ENCODE measurements at places on chromosomes 2 and 18. TPM values are rescaled to one million over a fixed set of nuclear protein-coding genes. Genes with fewer than 3 reads are reported as not detected.

- no peak for DNase-seq
These were observed 428.6 kb downstream of the ERBB4 start for GRCh38 chr2:212109792-212110680.

GRCh38 chr2:100953406-100954043, 48.6 kb upstream of the RPL31 start:
- DNase-seq: no peak

- no peak for DNase-seq
These were observed 93.9 kb downstream of the SPTBN1 start for GRCh38 chr2:54549917-54550518.

DNA sequence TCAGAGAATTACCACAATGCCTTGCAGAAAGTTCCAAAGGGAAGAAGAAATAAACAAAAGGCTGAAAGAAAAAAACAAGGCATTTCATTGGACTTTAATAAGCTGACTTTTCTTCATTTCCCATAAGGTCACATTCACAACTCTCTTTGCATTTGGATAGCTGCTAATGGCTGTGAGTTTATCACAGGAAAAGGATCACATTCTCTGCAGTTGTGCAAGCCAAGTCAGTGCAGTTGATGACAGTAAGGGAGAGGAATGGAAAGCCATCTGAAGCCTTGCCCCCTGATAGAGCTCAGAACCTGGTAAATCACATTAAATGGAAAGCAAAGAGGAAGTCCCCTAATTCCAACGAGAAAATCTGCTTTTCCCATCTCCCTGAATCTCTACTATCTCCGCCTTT, 950.6 kb downstream of the CNTNAP5 start:
- DNase-seq: no peak

DNA sequence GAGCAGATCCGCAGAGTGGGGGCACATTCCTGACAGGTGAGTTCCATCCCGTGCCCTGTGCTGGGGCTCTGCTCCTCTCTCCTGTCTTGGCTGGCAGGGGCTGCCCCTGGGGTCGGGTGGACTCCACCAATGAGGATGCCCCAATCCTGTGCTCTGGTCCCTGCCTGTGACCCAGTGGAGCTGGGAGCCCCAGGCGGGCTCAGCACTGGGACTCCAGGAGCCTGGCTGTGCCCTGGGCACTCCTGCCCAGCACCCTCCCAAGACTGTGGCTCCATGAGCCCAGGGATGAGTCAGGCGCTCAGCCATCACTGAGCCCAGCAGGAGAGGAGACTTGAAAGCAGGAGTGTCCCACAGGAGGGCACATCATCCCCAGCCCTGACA, 53.9 kb downstream of the MBP start:
- DNase-seq: no peak

- no peak for DNase-seq
These were observed 1.0 kb downstream of the LIMS1 start for GRCh38 chr2:108535357-108535631.

DNA sequence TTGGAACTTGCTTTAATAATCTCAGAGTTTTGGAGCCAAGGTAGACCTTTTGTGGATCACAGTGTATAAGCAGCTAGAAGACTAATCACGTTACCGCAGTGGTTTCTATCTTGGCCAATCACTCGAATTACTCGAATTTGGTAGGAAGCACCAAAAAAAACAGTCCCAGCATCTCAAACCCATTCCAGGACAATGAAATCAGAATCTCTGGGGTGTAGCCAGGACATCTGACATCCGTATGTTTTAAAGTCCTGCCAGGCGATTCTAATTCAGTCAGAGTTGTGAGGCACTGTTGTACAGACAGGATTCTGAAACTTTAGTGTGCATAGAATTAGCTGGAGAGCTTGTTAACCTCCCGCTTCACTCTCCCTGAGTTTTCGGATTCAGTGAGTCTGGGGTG, 30.8 kb downstream of the GRHL1 start:
- no peak for DNase-seq

- no peak for DNase-seq
These were observed 221.7 kb downstream of the HAUS1 start for GRCh38 chr18:46325895-46326294.

GRCh38 chr2:71843391-71843850, 304.2 kb downstream of the CYP26B1 start:
- no peak for DNase-seq

GRCh38 chr2:205644018-205644417, 38.3 kb upstream of the NRP2 start:
- no peak for DNase-seq

- no peak for DNase-seq
These were observed 35.7 kb downstream of the CTDP1 start for GRCh38 chr18:79715280-79715679.

GRCh38 chr2:47118581-47118980, 36.5 kb downstream of the STPG4 start:
- no peak for DNase-seq

- no peak for DNase-seq
These were observed 485.2 kb downstream of the PTPRM start for GRCh38 chr18:8052237-8052701.

DNA sequence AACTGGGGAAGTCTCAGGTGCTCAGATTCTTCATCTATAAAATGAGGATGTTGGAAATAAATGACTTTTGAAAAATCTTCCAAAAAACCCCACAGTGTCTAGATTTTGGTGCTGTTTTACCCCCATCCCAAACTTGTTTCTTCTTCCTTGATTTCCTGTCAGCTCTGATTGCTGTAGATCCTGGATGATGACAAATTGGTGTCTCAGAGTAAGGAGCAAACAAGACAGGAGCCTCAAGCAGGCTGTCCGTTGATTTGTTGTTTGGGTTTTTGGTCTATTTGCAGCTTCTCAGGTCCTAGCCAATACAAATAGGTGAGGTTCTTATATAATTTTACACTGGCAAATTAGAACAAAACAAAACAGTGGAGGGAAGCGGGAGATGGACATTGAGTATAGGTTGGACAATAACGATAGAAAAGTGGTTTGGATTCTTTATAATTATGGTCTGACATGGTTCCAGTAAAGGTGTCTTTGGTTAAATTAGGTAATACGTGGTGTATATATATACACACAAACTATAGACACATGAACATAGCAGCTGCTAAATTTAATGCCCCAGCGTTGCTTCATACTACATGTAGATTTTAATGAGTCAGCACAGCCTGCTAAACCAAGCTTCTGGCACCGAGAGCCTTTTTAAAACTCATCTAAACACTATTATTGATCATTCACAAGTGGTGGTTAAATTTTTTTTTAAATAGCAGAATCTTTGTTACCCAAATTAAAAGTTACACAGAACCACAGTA, 142.5 kb downstream of the FMNL2 start:
- no peak for DNase-seq

GRCh38 chr2:129112181-129112580, 793.5 kb upstream of the HS6ST1 start:
- no peak for DNase-seq

DNA sequence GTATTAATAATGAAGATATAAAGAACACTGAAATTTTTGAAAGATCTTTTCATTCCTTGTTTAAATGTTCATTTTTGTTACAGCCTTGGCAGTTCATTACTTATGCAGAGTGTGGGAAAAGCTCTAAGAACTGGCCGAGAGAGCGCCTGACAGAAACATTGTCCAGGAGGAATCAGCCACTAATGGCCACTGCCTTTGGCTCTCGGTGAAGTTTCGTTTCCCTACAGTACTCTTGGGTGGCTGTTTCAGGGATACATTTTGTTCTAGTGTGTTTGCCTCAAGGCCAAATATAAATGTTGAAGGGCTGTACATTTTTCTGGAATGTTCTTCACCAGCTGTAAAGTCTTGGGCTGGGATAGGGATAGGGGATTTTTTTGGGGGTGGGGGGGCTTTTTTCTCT, 10.7 kb downstream of the SPTBN1 start:
- DNase-seq: no peak

- DNase-seq: no peak
These were observed 32.2 kb downstream of the NHEJ1 start for GRCh38 chr2:219128396-219128795.

DNA sequence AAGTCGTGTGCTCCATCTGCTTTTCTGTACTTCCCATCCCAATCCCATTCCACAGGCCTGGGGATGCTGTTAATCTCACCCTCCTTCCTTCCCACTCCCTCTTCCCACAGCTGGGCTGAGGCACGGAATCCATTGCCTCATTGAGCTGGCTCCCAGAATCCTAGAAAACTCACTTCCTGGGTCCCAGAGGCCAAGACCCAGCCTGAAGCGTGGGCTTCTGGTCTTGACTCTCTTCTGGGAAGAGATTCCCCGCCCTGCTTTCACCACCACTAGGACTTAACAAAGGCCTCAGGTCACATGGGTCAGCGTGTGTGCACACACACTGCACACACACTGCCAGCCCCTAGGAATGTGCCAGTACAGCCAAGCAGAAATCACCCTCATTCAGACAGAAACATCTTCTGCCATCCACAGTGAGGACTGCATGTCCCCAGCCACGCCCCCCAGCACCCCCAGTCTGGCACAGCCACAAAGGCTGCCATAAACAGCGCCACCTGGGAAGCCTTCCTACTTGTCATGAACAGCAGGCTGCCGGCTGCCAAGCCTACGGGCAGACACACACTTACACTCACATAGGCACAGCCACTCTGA, 165.8 kb downstream of the TNS1 start:
- no peak for DNase-seq

DNA sequence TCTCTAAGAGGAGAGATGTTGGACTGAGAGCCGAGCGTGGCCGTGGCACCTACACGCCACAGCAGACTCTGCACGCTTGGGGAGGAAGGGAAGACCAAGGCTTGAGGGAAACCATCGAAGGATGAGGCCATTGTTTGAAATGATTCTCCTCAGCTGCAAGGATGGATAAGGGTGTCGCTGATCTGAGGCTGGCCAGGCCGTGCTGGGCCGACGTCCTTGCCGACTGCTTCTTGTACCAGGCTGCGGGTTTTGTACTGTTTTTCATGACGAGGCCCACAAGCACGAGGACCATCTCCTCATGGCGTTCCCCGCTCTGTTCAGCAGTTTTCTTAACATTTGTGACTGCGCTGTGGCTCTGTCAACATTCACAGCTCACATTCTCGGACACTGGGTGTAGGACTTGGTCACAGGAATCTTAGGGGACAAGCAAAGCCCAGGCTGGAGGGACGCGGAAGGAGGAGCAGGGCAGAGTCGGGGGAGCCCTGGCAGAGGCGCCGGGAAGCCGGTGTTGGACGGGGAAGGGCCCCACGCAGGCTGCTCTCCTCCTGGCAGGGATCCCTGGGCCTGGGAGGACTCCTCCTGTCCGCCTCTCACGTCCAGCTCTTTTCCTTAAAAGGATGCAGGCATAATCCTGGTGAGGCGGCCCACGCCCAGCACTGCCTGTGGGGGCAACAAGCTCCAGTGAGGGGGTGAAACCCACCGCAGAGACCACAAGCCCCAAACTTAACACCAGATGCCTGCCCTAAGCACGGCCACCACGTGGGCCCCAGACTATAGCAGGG, 259.0 kb upstream of the SALL3 start:
- no peak for DNase-seq

DNA sequence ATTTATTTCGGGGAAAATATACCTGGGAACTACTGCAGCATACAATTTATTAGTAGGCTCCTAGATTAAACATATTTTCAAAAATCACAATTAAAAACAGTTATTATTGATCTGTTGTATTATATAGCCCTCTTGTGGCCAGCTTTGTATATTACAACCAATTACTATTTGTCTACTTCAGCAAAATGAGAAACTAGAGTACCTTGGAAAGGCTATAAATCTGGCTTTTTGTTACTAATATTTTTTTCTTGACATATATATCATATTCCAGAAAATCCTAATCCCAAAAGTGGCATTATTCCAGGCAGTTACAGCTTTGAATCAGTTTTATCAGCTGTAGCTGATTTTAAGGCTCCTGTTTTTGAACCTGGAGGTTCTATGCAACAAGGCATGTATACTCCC, 101.2 kb downstream of the UBR3 start:
- no peak for DNase-seq

- no peak for DNase-seq
These were observed 248.5 kb downstream of the RNF144A start for GRCh38 chr2:7165736-7166135.

DNA sequence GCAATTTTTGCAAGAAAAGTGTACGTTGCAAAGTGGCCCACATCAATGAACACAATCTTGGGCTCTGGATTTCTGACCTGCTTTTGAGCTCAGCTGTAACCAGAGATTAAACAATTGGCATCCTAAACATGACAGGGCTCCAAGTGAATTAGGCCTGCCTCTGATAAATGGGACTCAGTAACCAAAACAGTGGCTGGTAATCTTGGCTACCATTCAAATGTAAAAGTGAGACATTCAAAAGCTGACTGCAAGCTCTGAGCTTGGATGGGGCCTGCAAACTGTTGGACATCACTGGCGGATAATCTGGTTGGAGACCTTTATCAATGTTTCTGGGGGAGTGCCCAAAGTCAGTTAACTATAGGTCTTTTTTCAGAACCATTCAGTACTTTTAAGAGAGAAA, 160.7 kb downstream of the RAB3GAP1 start:
- no peak for DNase-seq

Gene E2F6
- total RNA-seq: 4.4 TPM

Gene LHCGR
- not detected for total RNA-seq

Gene SPR
- 1.1 TPM for total RNA-seq

Gene CROCC2
- not detected for total RNA-seq

Gene SLC11A1
- total RNA-seq: 23.9 TPM

Gene MZT2A
- total RNA-seq: 89.1 TPM

Gene CD8B2
- not detected for total RNA-seq

Gene SP3
- total RNA-seq: 123 TPM

Gene SERPINB12
- total RNA-seq: not detected

Gene SNED1
- 72.1 TPM for total RNA-seq

Data from T-helper 17 cell (primary cell).